ENCODE measurements at places on chromosomes 7 and 10.

DNA sequence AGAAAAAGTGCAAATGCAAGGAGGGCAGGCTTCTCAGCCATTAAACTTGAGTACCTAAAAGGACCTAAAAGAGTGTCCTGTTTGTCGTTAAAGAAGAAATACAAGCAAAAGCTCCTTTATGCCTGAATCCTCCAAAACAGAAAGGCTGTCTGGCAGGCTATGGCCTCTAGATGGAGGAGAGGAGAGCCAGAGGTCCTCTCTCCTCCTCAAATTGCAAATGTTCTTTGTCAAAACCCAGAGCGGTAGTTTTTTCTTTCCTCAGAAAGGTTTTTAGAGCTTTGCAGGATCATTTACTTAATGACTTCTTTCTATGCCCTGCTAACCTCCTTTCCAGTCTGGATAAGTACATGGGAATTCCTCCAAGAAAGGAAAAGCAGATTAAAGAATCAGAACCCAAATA is 1.9 kb upstream of the SORCS1 start:
- DNase-seq: no peak

DNA sequence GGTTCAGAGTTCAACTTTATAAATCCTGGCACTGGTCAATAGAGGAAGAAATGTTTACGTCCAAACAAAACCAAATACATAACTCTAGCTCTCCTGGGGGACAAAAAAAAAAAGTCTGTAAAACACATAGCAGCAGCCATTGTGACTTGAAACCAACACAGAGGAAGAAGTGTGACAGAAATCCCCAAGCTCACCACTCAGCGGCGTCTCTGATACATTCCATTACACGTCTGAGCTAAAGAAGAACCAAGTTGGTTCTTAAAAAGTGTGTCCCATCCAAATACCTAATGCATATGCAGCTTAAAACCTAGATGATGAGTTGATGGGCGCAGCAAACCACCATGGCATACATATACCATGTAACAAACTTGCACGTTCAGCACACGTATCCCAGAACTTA is 58.3 kb upstream of the NANOS1 start:
- DNase-seq: no peak

- DNase-seq: no peak
Measured at GRCh38 chr7:151191544-151191943, 4.5 kb upstream of the ASB10 start.

GRCh38 chr7:95919556-95919955 is 147.2 kb downstream of the DYNC1I1 start:
- no peak for DNase-seq

DNA sequence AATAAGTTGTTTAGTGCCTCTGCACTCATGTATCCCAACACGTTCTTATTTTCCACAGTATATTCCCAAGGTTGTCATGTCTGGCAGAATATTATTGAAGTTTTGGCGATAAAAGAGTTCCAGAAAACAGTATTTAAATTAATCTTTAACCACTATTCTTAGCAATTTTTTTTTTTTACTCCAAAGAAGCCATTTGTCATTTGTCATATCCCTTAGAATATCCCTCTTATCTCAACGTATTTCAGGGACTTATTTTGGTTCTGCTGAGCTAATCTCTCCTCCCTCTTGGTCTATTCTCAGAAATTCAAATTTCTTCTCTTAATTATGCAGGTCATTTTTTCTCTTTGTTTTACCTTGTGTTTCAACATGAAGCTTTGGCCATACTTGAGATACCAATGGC is 643.4 kb downstream of the ANKRD7 start:
- DNase-seq: no peak

- DNase-seq: no peak
Measured at GRCh38 chr10:31586723-31587638, 268.0 kb downstream of the ZEB1 start.

- DNase-seq: no peak
Measured at GRCh38 chr10:11451640-11452260, 159.7 kb downstream of the USP6NL start.
